ENCODE measurements at places on chromosomes 2 and 18.
A peak's percentile ranks its signal among the peaks of the same experiment; 100 is the strongest.

DNA sequence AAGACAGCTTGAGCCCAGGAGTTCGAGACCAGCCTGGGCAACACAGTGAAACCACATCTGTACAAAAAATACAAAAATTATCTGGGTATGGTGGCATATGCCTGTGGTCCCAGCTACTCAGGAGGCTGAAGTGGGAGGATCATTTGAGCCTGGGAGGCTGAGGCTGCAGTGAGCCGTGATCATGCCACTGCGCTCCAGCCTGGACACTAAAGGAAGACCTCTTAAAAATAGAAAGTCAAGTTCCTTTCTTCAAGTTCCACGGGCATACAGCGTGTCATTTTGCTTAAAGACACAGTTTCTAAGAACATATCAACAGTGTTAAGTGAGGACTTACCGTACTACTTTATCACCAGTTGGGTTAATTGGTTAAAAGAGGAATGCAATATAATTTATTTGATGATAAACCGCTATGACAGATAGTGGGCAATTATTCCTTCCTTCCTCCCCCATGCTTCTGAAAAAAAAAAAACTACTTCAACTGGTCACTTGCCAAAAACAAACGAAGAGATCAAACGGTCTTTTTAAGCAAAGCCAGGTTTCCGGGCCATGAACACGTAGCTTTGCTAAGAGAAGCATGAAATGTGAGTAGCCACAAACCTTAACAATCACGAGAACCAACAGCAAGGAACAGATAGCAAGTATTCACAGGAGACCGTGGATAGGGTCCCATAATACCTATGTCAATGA is 21.4 kb downstream of the AP1S3 start:
- DNase-seq: no peak

GRCh38 chr2:111632661-111633060 is 251.3 kb downstream of the ANAPC1 start:
- peak; percentile 28 for DNase-seq

DNA sequence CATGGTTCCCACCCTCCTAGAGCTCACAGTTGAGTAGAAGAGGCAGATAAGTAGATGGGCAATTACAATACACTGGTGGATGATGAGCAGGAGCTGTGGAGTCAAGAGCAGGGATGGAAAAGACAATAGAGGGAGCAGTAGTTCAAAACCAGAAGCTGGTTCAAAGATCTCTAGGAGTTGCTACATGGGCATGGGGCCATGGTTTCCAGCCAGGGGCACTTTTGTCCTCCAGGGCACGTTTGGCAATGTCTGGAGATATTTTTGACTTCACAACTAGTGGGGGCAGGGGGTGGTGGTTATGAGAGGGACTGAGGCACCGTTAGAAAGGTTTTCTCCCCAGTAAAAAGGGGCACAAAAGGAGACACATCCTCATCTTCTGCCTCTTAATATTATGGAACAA is 236.0 kb downstream of the DYSF start:
- DNase-seq: no peak

DNA sequence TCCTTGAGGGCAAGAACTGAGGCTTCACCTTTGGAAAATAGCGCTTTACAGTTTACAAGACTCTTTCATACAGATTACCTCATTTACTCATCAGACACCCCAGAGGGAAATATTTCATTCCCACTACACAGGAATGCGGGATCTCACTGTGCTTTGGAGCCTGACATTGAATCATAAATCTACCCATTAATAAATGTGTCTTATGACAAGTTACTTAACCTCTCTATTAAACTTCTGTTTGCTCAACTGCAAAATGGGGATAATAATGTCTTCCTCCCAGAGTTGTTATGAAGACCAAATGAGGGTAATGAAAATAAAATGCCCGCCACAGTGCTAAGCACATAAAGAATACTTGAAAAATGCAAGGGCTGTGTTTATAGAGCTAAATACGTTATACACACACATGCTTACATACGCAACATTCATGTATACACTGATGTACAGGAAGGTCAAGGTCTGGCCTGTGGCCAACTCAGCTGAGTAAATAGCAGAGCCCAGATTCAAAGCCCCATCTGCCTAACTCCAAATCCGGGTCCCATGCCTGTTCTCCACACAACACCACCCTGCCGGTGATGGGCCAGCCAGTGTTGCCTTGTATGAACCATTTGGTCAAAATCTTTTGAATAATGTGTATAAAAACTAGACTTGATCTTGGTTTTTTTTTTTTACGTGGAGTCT is 77.8 kb upstream of the STPG4 start:
- DNase-seq: no peak

- DNase-seq: no peak
Measured at GRCh38 chr18:21960189-21960588, 209.2 kb upstream of the GATA6 start.
